Thyroid gland (tissue), 4 donors: ENCODE measurements at places on chromosomes 11 and 22. TPM values are rescaled to one million over a fixed set of nuclear protein-coding genes. Genes with fewer than 3 reads are reported as not detected.
A peak's percentile ranks its signal among the peaks of the same experiment; 100 is the strongest.

KRTAP5-7 gene
- total RNA-seq, result not detected

GDPD4 gene
- total RNA-seq, result 3.6 TPM

GRCh38 chr22:24706054-24706453 is 68.5 kb downstream of the PIWIL3 start:
- no peak for DNase-seq

DNA sequence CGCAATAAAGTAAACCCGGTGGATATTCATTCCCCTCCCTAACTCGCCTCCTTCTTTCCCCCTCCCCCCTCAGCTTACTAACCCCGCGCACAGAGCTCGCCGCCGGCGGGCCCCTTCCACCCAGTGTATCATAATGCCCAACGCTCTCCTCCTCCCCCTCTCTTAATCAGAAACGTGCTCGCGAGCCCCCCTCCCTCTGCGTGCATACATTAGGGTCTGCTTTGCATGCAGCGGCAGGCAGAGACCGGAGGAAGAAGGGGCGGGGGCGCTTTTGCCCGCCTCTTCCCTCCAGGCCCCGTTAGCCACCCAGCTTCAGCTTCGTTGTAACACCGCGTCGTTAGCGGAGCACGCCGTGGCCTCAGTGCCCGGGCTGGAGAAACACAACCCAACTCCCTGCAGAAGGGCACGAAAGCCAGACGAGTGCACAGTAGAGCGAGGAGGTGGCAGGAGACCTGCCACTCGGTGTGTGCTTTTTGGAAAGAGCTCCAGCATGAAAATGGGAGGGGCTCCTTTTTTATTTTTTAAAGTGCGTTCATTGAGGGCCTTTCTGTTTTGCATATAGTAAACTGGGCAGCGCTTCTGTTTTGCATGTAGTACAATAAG is 901 bp upstream of the KMT2A start:
- DNase-seq, result peak; percentile 53

- no peak for DNase-seq
These were observed 47.4 kb downstream of the CHST1 start for GRCh38 chr11:45617871-45618601.

- no peak for DNase-seq
These were observed 13.9 kb downstream of the OR5B3 start for GRCh38 chr11:58392746-58393145.
